Left ventricle myocardium inferior (tissue), 1 donor: ENCODE measurements at places on chromosomes 3 and 15. TPM values are rescaled to one million over a fixed set of nuclear protein-coding genes. Genes with fewer than 3 reads are reported as not detected.

DNA sequence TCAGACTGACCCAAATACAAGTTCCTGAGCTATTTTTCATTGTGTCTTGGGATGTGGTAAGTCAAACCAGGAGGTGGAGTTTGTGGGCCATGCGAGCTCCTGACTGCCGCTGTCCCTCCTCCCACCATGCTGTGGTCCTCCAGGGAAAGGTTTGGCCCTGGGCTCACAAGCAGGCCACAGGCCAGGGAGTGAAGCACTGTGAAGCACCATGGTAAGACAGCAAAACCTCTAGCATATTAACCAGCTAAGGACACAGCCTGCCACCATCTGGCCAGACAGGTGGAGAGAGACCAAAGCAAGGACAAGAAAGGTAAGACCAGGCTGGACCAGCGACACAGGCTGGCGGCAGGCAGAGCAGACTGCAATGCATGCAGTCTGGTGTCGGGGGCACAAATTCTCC lies 15.3 kb downstream of the RAB43 start:
- no peak for DNase-seq

DNA sequence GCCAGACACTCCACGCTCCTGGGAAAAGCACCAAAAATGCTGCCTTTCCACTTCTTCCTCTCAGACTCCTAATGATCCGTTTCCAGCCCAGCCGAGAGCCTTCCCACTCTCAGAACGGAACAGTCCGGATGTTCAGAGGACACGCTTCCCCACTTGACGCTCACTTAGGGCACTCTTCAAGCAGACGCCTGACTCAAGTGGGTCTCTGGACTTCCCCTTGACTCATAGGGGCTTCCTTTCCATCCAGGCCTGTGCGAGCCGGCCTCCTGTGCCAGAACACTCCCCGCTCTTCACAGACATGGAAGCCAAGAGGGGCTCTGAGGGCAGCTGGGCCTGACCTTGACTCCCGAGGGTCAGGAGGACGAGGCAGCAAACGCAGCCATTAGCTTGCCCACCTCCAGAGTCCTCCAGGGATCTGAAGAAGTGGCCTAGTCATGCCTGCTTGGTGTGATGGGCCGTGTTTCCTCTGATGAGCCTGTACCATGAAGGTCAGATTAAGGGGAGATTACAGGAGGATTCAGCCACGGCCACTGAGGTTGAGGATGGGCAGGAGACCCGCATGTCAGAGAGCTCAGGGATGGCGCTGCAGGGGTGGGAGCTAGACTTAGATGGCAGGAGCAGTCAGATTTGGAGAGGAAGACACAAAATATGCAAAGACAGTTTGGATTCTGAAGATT lies 114.7 kb upstream of the TLE3 start:
- DNase-seq: no peak

GRCh38 chr3:161430307-161430706 lies 59.0 kb upstream of the SPTSSB start:
- no peak for DNase-seq

DNA sequence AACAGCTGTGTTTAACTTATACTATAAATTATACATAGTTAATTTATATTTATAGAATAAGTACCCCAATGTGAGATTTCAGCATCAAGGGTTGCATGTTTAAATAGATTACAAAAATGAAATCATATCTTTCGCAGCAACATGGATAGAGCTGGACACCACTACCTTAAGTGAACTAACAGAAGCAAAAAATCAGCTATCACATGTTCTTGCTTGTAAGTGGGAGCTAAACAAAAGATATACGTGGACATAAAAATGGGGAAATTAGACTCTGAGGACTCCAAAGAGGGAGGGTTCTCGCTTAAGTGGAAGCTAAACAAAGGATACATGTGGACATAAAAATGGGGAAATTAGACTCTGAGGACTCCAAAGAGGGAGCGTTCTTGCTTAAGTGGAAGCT lies 626.5 kb upstream of the DPPA4 start:
- no peak for DNase-seq

DNA sequence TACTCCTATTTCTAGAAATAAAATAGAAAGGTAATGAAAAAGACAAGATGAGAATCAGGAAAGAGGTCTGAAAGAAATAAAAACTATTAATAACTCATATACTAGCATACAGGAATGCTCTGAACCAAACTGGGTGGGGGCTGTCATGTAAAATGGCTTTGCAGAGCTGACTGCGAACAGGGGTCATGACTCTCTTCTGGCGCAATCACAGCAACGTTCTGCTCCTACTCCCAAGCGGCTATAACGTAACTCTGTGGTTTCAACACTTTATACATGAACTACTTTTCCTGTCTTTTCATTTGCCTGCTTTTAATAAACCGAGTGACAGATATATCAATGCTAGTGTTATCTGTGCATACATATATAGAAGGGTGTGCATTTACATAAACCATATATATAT lies 116.7 kb downstream of the DLG1 start:
- DNase-seq: peak; percentile 24

- DNase-seq: no peak
Measured at GRCh38 chr15:95170561-95171380, 939.4 kb downstream of the MCTP2 start.

DNA sequence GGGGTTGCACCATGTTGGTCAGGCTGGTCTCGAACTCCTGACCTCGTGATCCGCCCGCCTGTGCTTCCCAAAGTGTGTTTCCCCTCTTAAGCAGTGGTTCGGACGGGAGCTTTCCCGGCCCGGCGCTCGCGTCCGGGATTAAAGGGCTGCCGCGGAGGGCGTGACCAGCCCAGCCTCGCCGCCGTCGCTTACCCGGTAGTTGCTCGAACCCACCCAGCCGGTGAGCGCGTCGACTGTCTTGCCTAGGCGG lies 513 bp downstream of the CLASP2 start:
- peak; percentile 69 for DNase-seq

GRCh38 chr3:66809595-66809958 lies 188.5 kb upstream of the KBTBD8 start:
- DNase-seq: no peak

- no peak for DNase-seq
Measured at GRCh38 chr15:97600190-97600589, 360.3 kb upstream of the ARRDC4 start.

GRCh38 chr3:77222701-77223100 lies 182.8 kb downstream of the ROBO2 start:
- DNase-seq: no peak

- no peak for DNase-seq
Measured at GRCh38 chr15:35218215-35218614, 133.1 kb upstream of the NANOGP8 start.

GRCh38 chr3:99872923-99873254 lies 55.2 kb downstream of the CMSS1 start:
- DNase-seq: no peak

GRCh38 chr3:1442271-1442670 lies 349.4 kb downstream of the CNTN6 start:
- DNase-seq: no peak

- DNase-seq: no peak
Measured at GRCh38 chr3:144394032-144394431, 422.4 kb downstream of the DIPK2A start.

DNA sequence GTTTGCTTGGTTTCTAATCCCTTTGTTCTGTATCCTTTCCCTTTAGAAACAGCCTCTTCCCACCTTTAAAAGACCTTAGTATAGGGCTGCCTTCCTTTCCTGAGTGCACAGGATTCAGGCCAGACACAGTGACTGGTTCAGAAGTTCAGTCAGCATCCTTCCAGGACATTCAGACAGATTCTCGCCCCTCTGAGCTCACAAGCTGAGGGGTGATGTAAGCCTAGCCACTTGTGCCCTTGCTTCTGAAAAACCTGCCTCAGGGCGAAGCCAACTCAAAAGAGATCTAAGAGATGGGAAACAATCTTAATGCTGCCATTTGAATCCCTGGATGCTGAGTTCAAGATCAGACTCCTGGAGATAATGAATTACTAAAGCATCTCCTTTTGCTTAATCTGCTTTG lies 6.7 kb upstream of the NSMCE3 start:
- no peak for DNase-seq

DNA sequence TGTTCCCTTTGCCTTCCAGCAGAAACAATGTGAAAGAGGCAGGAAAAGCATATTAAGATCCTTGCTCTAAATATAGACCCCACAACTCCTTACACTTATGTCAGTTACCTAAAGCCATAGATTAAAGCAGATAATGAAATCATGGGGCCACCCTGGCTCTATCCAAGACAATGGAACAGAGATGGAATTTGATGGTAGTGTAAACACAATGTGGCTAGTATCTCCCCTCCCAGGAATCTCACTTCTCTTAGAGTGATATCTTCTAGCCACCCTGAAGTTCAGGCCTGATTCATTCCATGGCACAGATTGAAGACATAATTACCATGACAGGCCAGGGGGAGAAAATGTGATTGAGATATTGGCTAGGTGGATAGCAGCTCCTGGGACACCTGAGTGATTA lies 32.6 kb downstream of the GALNT15 start:
- no peak for DNase-seq

DNA sequence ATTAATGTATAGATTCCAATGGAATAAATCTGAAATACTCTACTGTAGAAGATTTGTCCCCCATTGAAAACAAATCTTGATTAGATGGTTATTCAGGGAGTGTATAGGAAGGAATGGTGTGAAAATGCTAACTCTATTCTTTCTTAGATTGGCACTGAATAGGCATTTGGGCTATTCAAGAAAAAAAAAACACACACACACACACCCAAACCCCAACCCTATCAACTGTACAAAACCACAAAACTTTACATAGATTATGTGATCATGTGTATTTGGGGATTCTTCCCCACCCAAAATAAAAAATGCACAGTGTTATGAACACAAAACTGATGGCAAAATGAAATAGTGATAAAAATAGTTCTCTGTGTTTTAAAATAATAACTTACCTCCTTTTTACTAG lies 61.8 kb downstream of the TIGIT start:
- DNase-seq: no peak

DNA sequence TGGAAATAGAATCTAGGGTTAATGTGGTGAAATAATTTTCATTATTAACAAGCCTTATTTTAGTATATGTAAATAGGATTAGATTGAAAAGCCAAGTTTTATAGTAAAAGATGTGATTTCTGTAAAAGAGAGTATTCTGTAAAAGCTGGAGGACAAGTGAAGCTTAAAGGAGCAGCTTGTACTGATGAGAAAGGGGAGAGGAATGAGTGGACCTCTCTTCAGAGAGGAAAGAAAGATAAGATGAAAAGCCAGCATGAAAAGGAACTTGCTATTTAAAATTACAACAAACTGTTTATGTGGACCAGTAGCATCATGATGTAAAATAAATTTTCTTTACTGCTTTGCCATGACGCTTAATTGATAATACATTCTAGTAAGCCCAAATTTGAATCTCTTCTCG lies 18.5 kb downstream of the ALCAM start:
- no peak for DNase-seq

GRCh38 chr3:65402597-65402996 lies 636.1 kb downstream of the MAGI1 start:
- no peak for DNase-seq

DNA sequence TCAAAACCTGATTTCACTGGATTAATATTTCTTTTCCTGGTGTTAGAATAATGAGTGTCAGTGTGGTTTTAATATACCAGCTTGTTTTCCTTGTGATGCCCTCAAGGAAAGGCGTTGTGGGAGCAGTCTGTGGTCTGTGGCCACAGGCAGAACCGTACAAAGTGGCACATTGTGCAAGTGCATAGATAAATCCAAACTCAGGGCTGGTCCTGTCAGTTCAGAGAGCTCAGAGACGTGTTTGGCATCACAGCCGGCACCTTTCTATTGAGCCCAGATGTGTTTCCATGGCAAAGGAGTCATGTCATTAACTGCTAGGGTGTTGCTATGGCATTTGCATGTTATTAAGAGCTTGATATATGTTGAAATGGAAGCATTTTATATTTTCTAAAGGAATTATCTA lies 289.9 kb upstream of the RASGRP1 start:
- no peak for DNase-seq

DNA sequence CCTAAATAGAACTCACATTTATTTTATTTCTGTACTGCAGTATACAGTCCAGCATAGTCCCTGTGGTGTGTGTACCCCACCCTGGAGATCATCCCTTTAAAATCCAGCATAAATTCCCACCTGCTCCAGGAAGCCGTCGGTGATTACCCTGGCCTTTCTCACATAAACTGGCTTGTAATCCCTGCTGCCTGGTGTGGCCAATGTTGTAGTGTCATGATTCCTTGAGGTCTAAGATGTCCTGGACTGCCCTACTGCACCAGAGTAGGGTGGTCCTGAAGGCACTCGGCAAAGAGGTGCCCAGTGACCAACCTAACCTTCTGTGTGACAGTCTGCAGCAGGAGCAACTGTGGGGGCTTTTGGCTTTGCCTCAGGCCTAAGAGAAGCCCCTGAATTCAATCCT lies 58.9 kb downstream of the ITGA11 start:
- DNase-seq: no peak

- DNase-seq: no peak
Measured at GRCh38 chr3:125212091-125212508, 448 bp downstream of the SLC12A8 start.

GRCh38 chr3:109440353-109440752 lies 103.0 kb upstream of the DPPA4 start:
- no peak for DNase-seq

GRCh38 chr3:43035801-43036365 lies 56.8 kb downstream of the GASK1A start:
- no peak for DNase-seq

- no peak for DNase-seq
Measured at GRCh38 chr15:82093774-82094211, 48.0 kb upstream of the MEX3B start.

- peak; percentile 29 for DNase-seq
Measured at GRCh38 chr3:11770477-11771391, 76.0 kb downstream of the TAMM41 start.

GRCh38 chr3:118146658-118147375 lies 887.8 kb downstream of the IGSF11 start:
- DNase-seq: no peak

GRCh38 chr15:92091155-92091734 lies 237.7 kb downstream of the SLCO3A1 start:
- DNase-seq: no peak

DNA sequence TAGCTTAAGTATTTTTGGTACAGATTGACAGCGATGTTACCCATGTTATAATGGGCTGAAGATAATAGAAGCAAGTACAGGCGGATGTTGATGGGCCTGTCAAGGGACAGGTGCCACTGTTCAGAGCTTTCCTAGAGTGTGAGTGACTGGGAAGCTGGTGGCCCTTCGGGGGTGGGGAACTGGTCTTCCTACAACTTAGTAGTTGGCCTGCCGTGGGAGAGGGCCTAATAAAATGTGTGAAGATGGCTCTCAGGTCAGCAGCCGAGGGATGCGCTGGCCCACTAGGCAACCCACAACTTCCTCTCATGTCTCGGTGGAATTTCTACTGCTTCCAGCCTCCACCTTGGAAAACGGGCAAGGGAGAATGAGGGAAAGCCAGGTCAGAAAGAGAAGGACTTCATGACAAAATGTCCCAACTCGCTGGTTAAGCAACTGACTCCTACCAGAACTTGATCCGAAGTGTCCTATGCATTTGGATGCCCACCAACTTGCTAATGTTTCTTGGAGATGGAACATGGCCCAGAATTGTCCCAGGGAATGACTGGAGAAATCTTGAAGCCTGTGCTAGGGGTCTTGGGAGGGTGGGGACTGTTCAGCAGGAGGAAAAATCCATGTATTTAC lies 1.4 kb downstream of the GYG1 start:
- no peak for DNase-seq

The PLXNA1 gene
- 26.4 TPM for total RNA-seq

The ZPLD1 gene
- total RNA-seq: not detected

The SLC28A1 gene
- 0.91 TPM for total RNA-seq

The AMOTL2 gene
- total RNA-seq: 44.4 TPM

The NR1I2 gene
- total RNA-seq: not detected

The GREM1 gene
- 0.49 TPM for total RNA-seq

The GOLGA8H gene
- total RNA-seq: 0.16 TPM

The FAM98B gene
- 28.7 TPM for total RNA-seq

The ATP13A5 gene
- total RNA-seq: not detected

The PIERCE2 gene
- total RNA-seq: 8.7 TPM

The DNASE1L3 gene
- 4.5 TPM for total RNA-seq
